ENCODE measurements at places on chromosomes 4 and X.
A peak's percentile ranks its signal among the peaks of the same experiment; 100 is the strongest.

DNA sequence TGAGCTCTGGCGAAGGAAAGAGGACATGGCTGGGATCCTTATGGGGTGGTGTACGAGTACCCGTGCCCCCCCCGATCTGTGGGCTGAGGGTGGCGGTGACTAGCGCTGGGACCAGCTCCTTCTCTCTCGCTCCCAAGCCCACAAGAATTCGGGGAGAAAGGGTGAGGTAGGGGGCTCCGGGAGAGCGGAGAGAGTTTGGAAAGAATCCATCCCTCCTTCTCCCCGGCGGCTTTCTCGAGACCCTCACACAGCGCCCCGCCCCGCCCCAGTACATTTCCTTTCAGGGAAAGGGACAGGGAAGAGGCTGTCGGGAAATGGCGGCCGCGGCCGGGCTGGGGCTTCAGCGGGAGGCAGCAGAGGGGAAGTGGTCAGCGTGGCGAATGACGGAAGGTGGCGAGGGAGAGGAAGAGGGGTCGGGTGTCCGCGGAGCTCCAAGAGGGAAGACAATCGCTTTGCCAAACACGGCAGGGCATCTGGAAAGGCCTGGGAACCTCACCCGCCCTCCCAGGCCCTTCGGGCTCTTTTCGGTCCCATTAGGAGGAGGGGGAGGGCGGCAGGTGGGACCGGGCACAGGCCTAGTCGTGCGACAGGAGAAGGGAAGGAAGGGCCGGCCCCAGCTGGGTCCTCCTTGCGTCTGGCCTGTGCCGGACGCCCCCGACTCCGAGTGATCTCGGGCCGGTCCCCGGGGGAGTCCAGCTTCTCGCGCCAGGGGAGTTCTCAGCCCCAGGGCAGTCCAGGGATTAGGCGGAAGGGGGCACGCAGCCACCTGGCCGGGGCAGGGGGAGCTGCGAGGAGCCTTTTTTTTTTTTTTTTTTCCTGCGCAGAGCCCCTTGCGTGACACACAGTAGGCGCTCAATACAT is 10.2 kb downstream of the HNRNPH2 start:
- DNase-seq, result peak; percentile 45

DNA sequence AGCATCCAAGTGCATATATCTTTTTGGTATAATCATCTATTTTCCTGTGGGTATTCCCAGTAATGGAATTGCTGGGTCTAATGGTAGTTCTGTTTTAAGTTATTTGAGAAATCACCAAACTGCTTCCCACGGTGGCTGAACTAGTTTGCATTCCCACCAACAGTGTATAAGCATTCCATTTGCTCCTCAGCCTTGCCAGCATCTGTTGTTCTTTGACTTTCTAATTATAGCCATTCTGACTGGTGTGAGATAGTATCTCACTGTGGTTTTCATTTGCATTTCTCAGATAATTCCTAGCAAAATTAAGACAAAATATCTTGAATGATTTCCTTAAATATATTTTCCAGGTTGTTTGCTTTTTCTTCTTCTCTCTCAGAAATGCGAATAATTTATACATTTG is 341.1 kb downstream of the GBA3 start:
- no peak for DNase-seq

GRCh38 chr4:6688879-6689505 is 4.7 kb upstream of the S100P start:
- DNase-seq, result peak; percentile 97

- DNase-seq, result no peak
These were observed 130.8 kb downstream of the PPARGC1A start for GRCh38 chr4:23759066-23759465.

DNA sequence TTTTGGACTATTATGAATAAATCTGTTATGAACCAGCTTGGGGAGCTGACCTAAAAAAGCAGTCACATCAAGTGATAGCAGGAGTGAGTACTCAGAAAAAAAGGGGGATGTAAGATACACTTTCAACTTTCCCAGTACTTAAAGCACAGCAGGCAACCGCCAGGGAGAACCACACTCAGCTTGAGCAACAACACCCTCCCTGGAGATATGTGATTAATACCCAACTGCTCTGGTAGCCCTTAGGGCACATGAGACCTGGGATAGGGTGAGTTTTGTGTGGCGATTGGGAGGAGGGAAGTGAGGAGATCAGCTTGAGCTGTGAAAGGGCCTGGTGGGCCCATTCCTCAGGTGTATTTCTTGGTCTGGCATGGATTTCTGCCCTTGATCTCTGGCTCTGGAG is 220.3 kb upstream of the SFRP2 start:
- DNase-seq, result no peak

DNA sequence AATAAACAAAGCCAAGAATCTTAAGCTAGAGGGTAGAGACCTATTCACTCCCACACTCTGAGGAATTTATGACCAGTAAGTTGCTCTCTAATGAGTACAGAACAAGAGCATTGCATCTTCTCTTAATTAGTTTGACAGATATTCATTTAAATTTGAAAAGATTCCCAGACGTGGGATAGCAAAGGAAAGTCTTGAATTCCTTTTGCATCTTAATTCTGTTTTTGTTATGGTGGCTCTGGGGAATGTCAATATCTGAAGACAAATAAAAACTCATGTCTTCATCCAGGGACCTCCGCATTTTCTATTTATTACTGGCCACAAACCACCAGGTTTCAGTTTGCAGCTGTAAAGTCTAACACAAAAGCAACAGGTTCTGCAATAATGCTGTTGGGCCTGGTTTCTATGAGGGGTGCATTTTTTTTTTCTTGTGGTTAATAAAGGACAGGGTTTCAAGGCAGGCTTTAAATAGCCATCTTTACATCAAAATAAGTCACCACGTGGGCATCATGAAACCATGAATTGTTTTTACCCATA is 172.3 kb downstream of the SHROOM3 start:
- no peak for DNase-seq

DNA sequence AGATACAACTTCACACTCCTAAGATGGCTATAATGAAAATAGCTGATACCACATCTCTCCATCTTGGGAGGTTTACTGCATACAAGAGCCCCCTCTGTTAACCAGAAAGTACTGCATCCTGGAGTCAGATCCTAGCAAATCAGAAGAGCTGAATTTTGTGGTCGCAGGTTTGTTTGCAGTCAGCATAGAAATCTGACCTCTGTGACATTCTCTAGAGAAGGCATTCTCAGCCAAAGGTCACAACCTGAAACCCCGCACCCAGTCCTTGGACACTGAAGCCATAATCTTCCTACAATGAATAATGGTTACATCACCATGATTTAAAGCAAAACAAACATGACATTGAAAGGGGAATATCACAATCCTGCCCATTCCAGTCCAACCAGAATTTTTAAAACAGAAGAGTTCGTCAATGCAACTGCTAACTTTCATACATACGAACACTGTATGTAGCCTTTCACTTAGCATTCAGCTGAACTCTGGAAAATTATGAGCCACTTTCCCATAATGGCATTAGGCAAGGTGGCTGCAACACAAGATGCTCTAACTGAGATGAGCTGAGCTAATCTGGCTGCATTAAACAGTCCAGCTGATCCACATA is 17.6 kb downstream of the HS6ST2 start:
- no peak for DNase-seq

- DNase-seq, result no peak
These were observed 145.7 kb downstream of the FBXW7 start for GRCh38 chr4:152390216-152390615.

DNA sequence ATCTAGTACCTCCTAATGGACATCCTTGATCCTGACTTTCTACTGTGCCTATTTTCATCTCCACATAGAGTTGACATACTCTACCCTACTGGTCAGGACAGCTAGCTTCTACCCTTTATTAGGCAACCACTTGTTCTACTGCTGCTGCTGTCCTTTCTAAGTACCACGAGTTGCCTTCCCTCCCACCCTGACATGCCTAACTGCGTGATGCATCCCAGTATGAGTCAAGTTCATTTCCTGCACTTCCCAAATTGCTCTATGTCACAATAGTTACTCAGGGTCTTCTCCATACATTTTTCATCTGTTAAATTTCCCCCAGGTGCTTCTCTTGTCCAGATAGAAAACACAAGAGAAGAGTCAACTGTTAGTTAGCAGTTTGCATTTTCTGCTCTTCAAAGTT is 133.4 kb downstream of the TBC1D19 start:
- DNase-seq, result peak; percentile 88

GRCh38 chr4:89184407-89184806 is 73.1 kb downstream of the TIGD2 start:
- DNase-seq, result no peak

GRCh38 chr4:116122124-116122523 is 963.3 kb downstream of the TRAM1L1 start:
- DNase-seq, result peak; percentile 58

GRCh38 chr4:38785041-38785790 is 2.4 kb upstream of the TLR10 start:
- DNase-seq, result no peak

GRCh38 chr4:112677519-112678091 is 40.7 kb downstream of the LARP7 start:
- DNase-seq, result no peak

- DNase-seq, result no peak
These were observed 652.8 kb upstream of the FAM241A start for GRCh38 chr4:111492496-111492895.

DNA sequence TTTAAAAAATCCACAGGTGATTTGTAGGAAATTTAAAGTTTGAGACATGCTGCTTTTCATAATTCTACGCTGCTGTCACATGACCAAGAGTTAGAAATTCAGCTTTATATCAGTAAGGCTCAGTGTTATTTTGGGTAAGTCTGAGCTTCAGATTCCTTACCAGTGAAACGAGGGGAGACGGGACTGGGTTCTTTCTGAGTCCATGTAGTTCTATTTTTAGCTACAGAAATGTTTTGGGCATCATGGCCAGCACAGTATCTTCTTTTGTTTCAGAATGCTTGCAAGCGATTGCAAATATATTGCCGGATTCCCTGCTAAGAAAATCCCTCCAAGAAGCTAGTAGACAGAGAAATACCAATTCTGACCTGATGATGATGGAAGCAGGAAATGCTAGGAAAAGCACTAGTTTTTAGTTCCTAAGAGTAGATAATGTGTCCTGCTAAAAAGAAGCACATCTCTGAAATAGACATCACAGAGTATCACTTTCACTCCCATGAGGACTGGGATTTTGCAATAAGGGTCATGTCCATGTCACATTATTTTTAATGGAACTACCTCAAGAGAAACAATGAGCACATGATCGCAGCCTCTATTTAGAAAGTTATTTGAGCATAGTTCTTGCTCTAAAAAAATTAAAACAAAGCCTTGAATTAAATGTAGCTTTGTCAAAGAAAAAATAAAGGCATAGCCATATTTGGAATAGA is 10.9 kb downstream of the ATP1B4 start:
- no peak for DNase-seq

DNA sequence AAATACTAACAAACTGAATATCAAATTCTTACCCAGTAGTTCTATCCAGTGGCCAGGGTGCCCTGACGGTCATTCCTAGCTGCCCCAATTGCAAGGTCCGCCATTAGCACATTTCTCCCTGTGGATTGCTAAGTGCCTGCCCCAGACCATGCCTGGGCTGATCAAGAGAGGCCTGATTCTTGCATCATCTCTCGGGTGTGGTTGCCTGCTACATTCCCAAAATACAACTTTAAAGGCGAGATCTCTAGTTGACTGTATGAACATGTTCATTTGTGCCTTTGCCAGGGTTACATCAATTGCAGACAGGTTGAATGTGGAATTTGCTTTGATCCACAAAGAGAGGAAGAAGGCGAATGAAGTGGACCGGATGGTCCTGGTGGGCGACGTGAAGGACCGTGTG is 28.0 kb downstream of the PRPS2 start:
- no peak for DNase-seq

DNA sequence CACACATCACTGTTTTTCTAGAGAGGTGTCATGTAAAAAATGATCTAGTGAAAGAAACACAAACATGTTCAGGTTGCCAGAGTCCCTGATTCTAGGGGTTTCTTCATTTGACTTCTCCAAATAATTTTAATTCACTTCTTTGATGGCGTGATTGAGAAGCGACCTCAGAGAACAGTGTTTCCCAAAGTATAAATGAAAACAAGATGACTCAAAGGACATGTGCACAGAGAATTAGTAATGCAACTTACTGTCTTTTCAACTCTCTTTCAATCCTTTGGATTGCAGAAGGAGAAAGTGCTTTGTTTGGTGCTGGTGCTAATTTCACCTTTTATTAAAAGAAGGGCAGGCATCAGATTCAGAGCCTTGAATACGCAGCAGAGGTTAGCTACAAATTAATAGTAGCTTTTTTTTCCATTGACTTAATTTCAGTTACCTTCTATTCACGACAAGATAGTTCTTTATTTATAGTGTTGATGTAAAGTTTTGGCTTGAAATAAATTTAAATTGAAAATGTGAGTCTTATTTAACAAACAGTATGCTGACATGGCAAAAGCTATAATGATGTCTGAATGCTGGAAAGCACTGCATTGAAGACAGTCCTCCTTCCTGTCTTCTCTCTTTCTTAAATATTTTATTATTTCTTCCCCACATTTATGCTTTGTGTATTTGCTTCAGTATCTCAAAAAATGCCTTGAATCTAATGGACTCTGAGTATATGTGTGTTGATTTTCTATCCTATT is 85.1 kb downstream of the SLC10A7 start:
- no peak for DNase-seq

- no peak for DNase-seq
These were observed 33.4 kb downstream of the SLC2A9 start for GRCh38 chr4:9987749-9988362.

DNA sequence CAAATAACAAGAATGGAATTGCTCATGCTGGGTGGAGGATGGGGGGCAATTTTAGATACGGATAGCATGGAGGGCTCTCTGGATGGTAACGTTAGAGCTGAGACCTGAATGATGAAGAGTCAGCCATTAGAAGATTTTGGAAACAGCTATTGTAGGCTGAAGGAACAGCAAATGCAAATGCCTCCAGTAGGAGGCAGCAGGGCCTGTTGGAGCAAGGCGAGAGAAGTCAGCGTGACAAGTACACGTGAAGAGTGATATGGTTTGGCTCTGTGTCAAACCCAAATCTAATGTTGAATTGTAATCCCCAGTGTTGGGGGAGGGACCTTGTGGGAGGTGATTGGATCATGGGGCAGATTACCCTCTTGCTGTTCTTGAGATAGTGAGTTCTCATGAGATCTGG is 59.3 kb upstream of the SOD3 start:
- DNase-seq, result peak; percentile 34

DNA sequence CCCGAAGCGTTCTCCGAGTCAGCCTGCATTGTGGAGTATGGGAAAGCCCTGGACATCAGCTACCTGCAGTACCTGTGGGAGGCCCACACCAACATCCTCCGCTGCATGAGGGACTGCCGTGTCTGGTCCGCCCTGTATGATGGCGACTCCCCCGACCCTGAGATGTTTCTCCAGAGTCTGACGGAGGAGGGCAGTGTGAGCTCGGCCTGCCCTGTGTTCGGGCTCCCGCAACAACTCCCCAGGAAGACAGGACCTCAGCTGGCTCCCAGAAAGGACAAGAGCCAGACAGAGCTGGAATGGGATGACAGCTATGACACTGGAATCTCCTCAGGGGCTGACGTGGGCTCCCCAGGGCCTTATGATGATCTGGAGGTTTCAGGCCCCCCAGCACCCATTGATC is 111.3 kb downstream of the GATB start:
- DNase-seq, result no peak

GRCh38 chrX:110310896-110311295 is 7.0 kb downstream of the AMMECR1 start:
- DNase-seq, result no peak

Data from ELR (cell line).